ENCODE measurements at places on chromosomes 3 and 15.

DNA sequence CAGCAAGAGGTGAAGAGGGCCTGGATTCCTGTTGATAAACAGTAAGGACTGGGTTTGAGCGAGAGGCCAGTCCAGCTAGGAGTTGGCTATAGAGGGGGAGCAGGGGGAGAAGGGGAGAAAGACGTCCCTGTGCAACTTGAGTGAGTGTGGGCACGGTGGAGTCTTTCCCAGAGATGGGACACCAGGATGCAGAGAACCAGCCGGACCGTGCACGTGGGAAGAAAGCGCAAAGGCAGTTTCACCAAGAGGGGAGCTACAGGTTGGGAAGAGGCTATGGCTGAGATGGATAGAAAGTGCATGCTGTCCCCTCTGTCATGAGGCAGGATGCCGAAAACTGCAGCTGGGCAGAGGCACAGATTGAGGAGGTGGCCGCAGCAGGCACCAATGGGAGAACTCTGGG lies 96.0 kb upstream of the TLE3 start:
- no peak for DNase-seq

- DNase-seq, result no peak
These were observed 13.8 kb downstream of the TLNRD1 start for GRCh38 chr15:81014446-81015093.

- no peak for DNase-seq
These were observed 217.0 kb downstream of the EPHB1 start for GRCh38 chr3:135012101-135012500.

GRCh38 chr3:186281176-186281575 lies 80.9 kb downstream of the DGKG start:
- no peak for DNase-seq

DNA sequence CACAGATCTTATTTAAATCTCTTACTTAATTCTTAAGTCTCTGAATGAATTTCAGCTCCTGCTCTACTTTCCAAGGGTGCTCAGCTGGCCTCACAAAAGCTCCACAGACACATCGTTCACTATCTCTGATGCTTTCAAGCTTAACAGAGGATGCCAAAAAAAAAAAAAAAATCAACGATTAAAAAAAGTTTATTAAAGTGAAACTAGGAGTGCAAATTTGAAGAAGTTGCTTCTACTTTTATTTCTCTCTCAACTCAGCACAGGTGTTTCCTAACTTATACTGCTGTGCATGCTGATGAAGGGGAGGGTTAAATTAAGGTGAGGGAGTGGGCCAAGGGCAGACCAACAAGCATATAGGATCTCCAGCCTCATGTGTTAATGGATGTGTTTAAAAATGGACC lies 157.2 kb downstream of the TIGIT start:
- DNase-seq, result no peak

GRCh38 chr3:16474920-16475319 lies 38.6 kb downstream of the RFTN1 start:
- DNase-seq, result no peak

GRCh38 chr15:99718421-99718820 lies 14.8 kb downstream of the LYSMD4 start:
- no peak for DNase-seq

- DNase-seq, result no peak
These were observed 467.4 kb upstream of the BCHE start for GRCh38 chr3:166304584-166304983.

GRCh38 chr3:52524752-52525679 lies 8.6 kb downstream of the NT5DC2 start:
- no peak for DNase-seq

DNA sequence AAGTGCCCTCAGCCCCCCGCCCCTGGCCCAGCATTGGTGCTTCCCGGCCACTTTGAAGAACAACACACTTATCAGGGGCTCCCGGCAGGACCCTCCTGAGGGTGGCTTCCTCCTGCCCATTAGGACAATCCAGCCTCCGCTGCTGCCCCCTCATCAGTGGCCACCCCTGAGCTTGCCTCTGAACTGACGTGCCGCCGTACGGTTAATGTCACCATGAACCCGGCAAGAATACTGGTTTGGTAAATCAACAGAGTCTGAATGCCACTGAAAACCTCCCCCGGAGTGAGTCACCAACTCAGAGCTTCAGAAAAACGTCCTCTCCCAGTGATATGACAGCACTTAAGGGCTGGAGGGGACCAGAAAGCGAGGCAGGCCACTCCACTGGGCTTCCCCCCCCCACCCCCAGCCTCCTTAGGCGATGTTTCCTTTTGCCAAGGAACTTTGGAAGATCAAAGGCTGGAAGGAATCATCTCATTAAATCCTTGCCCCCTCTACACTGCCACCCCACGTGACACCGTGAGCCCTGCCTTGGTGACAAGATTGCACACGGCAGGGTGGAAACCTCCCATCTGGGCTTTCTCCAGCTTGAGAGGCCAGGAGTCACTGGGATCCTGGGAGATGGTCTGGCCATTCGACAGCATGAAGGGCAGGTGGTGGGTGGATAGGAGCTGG lies 142.1 kb downstream of the NUP210 start:
- DNase-seq, result no peak

DNA sequence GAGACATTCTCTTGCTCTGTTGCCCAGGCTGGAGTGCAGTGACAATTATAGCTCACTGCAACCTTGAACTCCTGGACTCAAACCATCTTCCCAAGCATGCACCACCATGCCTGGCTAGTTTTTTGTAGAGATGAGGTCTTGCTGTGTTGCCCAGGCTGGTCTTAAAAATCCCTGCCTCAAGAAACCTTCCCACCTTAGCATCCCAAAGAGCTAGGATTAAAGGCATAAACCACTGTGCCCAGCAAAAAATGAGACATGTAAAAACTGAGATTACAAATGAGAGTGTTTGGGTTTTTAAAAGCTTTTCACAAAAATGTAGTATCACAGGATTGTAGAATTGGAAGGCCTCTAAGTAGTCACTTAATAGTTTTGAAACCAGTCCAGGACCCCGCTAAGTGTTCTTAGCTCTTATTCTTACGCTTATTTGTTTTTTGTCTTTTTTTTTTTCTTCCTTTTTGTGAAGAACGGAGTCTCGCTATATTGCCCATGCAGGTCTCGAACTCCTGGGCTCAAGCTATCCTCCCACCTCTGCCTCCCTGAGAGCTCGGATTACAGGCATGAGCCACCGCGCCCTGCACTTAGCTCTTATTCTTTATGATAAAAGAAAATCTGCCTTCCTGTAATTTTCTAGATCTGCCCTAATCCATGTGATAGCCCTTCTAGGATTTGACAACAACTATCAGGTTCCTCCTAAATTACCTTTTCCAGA lies 31.5 kb downstream of the KLHL18 start:
- no peak for DNase-seq

GRCh38 chr3:4351164-4351855 lies 48.1 kb downstream of the SETMAR start:
- no peak for DNase-seq

GRCh38 chr3:31423482-31423881 lies 109.2 kb upstream of the STT3B start:
- DNase-seq, result no peak

DNA sequence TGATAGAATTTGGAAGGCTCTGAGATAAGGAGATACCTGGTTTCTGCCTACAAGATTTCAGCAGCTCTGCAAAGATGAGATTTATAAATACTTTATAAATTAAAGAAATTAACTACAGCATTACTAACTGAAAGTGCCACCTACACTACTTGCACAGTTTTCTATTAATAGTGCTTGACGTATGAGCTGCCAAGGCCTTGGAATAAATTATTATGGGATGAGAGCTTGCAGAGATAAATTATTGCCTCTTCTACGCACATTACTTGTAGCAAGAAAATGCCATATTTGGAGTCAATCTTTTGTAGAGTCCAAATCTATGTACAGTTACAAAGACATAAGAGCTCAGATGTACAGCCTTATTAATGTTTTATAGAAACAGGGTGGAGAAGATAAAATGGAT lies 89.1 kb downstream of the BCHE start:
- no peak for DNase-seq

DNA sequence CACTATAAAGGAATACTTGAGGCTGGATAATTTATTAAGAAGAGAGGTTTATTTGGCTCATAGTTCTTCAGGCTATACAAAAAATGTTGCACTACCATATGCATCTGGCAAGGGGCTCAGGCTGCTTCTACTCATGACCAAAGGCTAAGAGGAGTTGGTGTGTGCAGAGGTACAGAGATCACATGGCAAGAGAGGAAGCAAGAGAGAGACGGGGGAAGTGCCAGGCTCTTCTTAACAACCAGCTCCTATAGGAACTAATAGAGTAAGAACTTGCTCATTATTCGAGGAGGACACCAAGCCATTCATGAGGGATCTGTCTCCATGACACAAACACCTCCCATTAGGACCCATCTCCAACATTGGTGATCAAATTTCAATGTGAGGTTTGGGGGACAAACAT lies 6.0 kb upstream of the FNDC3B start:
- DNase-seq, result no peak

All from central memory CD4-positive, alpha-beta T cell (primary cell).